Amygdala (tissue), 56 donors: ENCODE measurements at places on chromosomes 11 and 22.

GRCh38 chr22:44431256-44431655 lies 66.8 kb downstream of the RTL6 start:
- no peak for DNase-seq

GRCh38 chr22:22171357-22172218 lies 73.0 kb upstream of the VPREB1 start:
- no peak for DNase-seq

DNA sequence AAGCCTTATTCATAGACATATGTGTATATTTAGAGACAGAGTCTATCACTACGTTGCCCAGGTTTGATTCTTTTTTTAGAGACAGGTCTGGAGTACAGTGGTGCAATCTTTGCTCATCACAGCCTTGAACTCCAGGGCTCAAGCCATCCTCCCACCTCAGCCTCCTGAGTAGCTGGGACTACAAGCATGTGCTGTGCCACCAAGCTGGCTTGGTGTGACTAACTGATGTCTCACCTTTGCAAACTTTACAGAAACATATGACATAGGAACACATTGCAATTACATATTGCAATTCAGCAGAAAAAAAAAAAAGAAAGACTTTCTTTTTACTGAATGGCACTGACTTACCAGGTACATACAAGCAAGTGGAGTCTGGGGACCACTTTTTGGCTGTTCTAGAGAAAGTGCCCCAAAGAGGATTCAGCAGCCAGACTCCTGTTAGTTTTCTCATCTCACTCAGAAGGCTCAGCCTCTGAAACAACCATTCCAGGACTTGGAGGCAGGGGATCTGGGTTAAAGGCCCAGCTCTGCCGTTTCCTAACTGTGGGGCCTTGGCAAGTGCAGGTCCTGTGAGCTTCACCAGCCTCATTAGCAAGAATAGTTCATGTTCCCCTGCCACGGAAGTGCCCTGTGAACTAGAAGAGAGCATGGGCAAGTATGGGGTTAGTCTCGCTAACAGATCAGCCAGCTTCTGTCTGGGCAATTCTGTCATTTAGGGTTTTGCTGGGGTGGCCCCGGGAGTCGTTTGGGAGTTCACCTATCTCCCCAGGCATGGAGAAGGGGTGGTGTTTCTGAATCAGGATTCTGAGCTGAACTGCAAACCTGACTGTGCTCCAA lies 11.3 kb upstream of the NFAM1 start:
- DNase-seq, result no peak

- no peak for DNase-seq
These were observed 392.9 kb downstream of the TENM4 start for GRCh38 chr11:79047980-79048379.
